Jurkat, Clone E6-1 (cell line): ENCODE measurements at places on chromosomes 4 and X.

DNA sequence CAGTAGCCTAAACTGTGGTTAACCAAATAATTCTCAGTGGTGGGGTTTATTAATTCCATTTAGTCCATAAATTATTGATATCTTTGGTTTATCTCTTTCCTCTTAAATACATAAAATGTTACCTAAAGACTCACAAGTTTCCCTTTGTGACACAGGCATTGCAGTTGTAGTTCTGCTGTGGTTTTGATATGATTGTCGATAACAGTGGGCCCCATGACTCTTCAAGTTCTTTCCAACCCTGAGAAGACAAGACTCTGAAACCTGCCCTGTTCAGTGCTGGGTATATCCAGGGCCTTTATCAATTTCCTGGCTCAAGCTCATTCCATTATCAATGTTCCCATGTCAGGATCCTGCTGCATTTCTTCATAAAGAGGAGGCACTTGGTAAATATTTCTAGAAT, 117.9 kb upstream of the TBC1D9 start:
- DNase-seq, result no peak

- DNase-seq, result no peak
These were observed 36.9 kb downstream of the TLL1 start for GRCh38 chr4:165909947-165910346.

GRCh38 chr4:123603165-123603564, 206.6 kb downstream of the SPRY1 start:
- DNase-seq, result no peak

GRCh38 chrX:130176354-130176776, 4.6 kb downstream of the RAB33A start:
- DNase-seq, result no peak

DNA sequence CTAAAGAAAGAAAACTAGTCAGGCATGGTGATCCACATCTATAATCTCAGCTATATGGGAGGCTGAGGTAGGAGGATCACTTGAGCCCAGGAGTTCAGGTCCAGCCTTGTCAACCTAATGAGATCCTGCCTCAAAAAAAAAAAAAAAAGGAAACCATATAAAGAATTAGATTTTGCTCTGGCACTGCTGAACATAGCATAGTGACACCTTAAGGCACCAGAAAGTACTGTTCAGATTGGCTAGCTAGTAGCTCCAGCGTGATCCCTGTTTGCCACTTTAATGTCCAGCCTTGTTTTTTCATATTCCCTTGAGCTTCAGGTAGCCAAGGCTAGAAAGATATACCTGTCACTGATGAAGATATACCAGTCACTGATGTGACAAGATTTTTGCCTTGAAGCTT, 34.1 kb downstream of the EXOC1 start:
- DNase-seq, result no peak

GRCh38 chr4:169269916-169270809, 593 bp downstream of the SH3RF1 start:
- peak; percentile 37 for DNase-seq

- DNase-seq, result no peak
These were observed 21.8 kb upstream of the AREG start for GRCh38 chr4:74423104-74423503.

GRCh38 chr4:151729731-151730559, 30.9 kb downstream of the GATB start:
- DNase-seq, result no peak

DNA sequence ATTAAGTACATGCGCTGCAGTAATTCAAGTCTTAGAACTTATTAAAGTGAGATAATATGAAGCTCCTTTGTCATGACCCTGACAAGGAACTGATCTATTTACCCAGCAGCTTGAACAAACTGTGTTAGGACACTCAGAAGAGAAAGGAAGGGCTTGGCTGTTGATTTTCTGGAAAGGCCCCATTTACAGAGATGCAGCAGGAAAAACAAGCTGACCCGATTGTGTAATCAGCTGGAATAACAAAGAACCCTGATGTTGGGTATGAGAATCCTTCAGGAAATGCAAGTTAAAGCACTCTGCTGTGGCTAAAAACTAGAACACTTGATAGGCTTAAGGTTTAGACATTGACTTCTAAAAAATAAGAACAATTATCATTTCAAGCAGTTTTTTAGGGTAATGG, 64.8 kb downstream of the TBC1D9 start:
- no peak for DNase-seq

DNA sequence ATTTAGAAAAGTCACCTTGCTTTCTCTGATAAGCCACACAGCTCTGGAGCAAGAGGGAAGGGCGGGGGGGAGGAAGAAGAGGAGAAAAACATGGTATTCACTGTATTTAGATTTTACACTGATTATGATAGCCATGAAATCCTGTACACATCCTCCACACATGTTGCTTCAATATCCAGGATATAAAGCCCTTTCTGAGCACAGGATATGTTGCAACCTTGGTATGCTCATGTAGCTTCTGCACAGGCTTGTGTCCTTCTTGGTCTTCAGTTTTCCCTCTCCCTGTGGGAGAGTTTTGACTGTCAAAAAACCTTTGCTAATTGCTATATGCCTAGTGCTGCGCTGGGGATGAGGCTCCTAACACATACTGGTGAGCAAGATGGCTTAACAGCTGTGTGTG, 61.9 kb upstream of the DAPP1 start:
- no peak for DNase-seq

DNA sequence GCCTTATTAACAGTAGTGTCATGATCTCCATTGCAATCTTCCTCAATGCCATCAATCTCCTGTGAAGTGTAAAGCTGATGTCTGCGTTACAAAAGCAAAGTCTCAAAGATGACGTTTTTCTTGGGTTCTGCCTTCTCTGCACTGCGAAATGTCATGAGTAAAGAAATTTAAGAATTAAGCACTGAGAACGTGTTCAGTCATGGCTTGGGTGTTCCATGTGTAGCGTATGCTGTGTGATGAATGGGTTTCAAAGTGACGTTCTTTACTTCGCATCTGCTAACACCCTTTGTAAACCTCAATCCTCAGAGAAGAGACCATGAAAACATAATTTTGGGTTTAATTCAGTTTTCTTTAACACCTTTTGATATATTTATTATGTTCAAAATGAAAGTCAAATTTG, 999 bp downstream of the NAP1L5 start:
- DNase-seq, result no peak

- DNase-seq, result no peak
These were observed 999.2 kb downstream of the ADGRL3 start for GRCh38 chr4:62199291-62199810.

- no peak for DNase-seq
These were observed 47.0 kb downstream of the SPRY1 start for GRCh38 chr4:123443401-123444289.

DNA sequence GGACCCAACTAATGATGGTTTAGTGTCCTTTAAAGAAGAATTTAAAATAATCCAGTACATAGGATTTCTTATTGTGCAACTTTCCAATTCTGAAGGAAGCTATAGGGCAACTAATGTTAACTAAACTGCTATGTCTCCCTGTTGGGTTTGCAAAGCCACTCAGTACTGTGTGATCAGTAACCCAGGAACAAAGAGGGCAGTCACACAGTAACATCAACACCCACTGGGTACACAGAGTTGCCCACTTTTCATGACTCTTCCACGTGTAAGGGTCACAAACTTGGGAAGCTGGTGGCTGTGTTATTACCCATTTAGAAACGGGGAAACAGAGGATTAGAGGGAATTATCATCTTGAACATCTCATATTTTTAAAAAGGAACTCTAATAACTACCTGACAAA, 555.0 kb upstream of the DIPK2B start:
- no peak for DNase-seq

GRCh38 chr4:188111955-188112354, 2.6 kb upstream of the TRIML2 start:
- no peak for DNase-seq

DNA sequence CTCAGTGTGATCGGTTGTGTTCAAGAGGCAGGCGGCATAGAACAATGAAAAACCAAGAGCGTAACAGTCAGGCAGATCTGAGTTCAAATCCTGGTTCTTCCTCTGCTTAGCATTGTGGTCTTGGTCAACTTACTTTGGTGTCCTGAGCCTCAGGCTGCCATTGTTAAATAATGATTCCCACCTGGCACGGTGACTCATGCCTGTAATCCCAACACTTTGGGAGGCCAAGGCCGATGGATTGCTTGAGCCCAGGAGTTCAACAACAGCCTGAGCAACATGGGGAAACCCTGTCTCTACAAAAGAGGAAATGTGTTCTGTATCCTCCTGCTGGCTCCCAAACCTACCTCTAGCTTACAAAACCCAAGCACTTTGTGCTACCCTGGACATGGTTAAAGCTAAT, 129.0 kb upstream of the STX18 start:
- DNase-seq, result no peak

DNA sequence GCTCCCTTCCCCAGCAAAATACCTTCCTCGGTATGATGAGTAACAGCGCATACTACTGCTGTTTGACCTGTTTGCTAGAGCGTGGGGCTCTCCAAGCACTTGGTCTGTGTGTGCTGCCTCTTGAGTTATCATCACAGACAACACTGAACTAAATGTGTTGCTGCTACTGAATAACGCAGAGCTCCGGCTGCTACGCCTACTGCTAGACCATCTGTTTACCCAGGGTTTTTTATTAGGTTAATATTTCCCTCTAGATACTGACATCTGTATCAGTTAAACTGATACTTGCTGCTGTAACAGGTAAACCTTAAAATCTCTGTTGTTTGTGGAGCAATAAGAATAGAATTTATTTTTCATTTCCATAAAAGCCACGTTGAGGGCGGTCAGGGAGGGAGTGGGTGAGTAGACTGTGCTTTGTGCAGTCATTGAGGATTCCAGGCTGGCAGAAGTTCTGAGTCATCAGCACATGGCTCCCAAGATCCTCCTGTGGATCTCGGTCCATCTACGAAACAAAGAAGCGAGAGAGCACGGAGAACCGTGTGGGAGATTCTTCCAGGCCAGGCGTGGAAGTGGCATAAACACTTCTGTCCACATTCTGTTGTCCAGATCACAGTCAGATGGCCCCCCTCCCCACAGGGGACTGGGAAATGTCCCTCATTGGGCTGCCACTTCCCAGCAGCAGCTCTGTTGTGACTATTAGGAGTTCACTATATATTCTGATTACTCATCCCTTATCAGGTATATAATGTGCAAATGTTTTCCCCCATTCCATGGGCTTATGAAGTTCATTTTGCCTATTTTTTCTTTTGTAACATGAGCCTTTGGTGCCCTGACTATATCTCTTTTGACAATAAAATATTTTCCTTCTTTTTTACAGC, 14.1 kb downstream of the GRK4 start:
- DNase-seq, result no peak

DNA sequence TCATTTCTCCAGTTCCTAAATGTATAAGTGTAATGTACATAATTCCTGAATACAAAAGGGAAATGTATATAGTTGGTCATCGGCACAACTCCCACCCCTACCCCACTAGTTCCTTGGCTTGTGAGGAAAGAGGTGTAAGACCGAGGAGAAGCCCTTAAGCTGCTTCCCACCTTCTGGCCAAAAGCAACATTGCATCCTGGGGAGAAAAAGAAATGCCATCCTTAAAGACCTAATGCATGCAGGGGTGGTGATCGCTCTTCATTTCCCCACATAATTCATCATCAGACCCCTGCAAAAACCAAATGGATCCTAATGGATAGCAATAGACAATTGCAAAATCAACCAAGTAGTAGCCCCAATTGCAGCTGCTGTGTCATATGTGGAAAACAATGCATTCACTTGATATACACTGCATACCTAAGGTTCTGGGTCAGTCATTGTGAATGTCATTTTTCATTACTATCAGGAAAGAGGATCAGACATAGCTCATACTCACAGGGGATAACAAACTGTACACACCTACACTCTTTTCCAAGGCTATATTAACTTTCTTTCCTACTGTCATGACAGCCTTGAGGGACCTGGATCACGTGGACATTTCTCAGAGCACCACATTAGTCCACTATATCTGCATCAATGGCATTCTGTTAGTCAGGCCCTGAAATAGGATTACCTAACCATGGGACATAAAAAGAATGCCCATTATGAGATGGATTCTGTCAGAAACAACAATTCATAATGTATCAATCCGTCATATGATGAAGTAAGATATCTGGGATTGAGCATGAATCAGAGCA, 31.7 kb upstream of the NFXL1 start:
- no peak for DNase-seq

- no peak for DNase-seq
These were observed 624 bp downstream of the BEX5 start for GRCh38 chrX:102154900-102155805.

- DNase-seq, result no peak
These were observed 942.3 kb upstream of the SLIT2 start for GRCh38 chr4:19309378-19309777.

GRCh38 chr4:10017037-10017893, 4.0 kb downstream of the SLC2A9 start:
- DNase-seq, result no peak

GRCh38 chr4:76688619-76689144, 209.3 kb downstream of the SOWAHB start:
- DNase-seq, result no peak

DNA sequence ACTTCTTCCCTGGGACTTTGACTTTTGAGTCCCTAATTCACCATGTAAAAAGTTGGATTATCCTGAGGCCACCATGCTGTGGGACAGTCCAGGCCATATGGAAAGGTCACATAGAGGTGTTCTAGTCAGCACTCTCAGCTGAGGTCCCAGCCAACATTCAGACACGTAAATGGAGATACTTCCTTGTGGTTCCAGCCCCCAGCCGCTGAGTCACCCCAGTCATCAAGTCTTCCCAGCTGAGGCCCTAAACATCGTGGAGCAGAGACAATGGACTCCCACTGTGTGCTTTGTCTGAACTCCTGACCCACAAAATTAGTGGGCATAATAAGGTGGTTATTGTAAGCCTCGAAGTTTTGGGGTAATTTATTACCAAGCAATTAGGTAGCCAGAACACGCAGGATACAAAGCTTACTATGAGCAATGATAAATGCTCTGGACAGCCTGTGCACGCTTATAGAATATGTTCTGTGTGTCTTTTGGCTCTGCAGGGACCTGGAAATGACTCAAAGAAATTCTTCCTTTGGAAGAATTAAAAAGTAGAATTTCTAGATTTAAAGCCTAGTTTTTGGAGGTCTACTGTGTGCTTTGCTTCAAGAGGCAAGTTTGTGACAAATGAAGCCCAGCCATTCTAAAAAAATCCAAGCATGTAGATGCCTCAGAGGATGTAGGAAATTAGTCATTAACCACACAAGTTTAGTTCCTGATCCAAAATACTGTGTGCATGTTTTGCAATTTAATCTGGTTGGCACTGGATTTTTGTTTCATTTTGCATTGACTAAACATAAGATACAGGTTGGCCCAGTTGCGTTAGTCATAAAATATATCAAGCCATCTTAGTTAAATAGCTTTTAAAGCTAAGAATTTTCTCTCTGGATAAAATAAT, 33.2 kb upstream of the SLC9A7 start:
- no peak for DNase-seq

DNA sequence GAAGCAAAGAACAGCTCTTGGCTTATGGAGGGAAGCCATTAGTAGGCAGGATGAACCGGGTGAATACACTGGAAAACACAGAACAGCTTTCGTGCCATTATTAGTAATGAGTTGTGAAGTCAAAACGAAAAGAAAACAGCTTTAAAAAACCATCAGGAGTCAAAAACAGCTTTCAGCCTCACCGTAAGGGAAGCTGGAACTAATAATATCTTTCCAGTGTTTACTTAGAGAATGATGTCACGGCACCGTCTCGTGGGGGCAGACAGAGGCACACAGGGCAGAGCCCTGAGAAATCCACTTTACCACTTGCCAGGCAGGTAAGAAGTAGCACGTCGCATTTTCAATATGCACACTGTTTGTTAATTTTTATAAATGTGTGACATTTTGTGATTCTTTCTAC, 37.9 kb upstream of the HMX1 start:
- no peak for DNase-seq

- no peak for DNase-seq
These were observed 76.2 kb upstream of the CHRDL1 start for GRCh38 chrX:110871839-110872238.
